ENCODE measurements at places on chromosomes 11 and 22.

GRCh38 chr22:20032407-20032991 lies 11.6 kb downstream of the TANGO2 start:
- DNase-seq = no peak

DNA sequence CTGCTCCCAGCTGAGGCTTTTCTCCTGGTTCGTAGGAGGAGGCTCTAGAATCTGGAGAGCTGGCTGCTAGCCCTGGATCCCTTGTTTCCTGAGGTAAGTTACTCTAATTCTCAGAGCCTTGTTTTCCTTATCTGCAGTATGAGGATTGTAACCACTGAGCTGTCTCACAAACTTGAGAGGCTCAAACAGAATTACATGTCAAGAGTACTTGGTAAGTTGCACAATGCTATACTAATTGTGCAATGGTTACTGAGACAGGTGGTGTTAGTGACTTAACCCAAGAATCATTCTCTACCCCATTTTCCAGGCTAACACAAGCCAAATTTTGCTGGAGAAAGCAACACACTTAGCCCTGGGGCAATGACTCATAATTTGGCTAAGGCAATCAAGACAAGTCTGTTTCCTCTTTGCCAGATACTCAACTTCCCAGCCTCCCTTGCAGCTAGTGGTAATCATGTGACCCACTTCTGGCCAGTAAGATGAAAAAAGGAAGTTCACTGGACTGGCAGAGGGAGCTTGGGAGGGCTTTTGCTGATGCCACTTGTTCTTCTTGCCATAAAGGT lies 348.0 kb downstream of the TENM4 start:
- peak; percentile 31 for DNase-seq

GRCh38 chr11:74397501-74398243 lies 561 bp downstream of the PGM2L1 start:
- peak; percentile 53 for DNase-seq

DNA sequence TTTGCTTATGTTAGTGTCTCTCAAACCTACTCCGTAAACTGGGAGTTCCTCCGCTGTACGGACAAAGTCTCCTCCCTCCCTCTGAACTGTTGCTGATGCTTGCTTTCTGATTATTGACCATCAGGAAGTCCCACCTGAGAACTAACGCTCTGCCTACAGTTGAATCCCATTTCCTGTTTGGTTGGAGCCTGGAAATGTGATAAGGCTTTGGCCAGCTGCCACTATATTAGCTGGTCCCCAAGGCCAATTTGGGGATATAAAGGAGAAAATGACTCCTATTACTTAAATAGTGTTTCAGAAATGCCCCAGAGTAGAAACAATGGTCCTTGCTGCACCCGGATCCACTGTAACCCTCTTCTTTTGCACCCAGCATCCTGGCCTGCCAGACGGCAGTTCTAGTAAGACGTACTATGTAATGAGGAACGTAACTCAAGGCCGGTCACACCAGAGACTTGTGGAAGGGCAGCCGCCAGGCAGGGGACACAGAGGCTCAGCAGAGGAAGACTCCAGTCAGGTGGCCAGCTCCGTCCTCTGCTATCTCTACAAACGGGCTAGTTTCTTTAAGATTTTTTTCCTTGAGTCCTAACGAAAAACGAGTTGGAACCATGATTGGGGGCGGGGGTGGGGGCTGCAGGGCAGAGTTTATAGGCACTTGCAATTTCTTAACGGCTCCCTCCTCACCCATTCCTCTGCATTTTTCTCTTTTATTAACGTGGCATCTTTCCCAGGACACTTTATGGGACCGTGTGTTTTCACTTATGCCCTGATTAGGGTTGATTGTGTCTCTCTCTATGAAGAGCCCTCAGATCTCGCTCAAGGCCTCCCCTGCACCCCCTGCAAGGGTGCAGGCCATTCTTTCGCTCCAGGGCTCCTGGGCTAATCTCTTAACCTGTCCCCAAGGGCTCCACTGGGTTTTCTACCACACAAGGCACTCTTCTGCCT lies 72.8 kb upstream of the CDON start:
- DNase-seq = no peak

DNA sequence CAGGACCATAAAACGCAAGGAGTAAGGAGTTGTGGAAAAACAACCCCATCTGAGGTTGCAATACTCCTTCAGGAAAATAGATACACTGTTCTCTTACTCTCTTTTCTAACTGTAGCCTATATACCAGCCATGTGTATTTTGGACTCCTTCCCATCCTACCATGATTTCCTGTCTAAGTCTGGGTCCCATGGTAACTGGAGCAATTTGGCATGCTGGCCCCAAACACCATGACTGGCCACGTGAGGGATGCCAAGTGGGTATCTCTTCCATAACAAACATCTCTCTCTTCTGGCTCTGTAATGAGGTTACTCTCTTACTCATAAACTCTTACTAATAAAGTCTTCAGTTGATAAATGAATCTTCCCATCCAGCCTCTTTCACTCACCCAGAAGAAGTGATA lies 26.5 kb downstream of the ABTB2 start:
- peak; percentile 73 for DNase-seq

GRCh38 chr11:34748036-34748435 lies 127.1 kb downstream of the EHF start:
- no peak for DNase-seq

DNA sequence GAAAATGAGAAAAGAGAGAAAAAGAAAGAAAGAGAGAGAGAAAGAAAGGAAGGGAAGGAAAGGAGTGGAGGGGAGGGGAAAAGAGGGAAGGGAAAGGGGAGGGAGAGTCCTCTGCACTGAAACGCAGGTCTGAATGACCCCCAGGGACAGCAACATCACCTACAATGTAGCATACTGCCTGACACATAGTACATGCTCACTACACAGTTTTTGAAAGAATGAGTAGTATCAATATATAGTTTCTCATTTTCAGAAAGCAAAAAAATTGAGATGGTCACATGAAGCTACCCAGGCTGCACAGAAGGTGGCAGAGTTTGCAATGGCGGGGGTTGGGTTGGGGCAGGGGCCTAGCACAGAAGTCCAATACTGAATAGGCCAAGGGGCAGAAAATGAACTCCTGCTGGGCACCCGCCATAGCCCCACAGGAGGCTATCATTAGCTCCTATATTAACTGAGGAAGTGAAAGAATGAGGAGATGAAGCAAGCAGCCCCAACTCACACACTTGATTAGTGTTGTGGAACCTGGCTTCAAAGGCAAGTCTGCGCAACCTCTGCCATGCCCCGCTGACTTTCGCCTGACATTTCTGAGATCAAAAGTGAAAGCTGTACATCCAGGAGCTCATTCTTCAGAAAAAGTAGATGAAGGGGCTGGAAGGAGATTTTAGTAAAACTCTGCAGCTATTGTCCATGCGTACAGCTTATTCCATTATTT lies 241.2 kb upstream of the SYN3 start:
- peak; percentile 83 for DNase-seq

DNA sequence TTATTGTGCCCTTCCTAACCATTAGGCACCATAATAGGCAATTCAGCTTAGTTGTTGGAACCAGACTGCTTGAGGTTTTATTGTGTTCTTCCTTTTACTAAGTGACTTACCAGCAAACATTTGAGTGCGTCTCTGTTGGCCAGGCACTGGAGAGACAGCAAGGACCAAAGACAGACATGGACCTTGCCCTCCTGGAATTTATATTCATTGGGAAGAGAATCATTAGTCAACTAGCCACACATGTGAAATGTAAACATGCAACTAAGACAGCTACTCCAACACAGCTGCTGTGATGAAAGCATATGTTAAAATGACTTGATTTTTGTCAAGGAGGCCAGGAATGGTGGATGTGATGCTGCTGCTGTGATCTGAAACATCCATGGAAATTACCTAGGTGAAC lies 106.4 kb downstream of the TRAF6 start:
- no peak for DNase-seq

DNA sequence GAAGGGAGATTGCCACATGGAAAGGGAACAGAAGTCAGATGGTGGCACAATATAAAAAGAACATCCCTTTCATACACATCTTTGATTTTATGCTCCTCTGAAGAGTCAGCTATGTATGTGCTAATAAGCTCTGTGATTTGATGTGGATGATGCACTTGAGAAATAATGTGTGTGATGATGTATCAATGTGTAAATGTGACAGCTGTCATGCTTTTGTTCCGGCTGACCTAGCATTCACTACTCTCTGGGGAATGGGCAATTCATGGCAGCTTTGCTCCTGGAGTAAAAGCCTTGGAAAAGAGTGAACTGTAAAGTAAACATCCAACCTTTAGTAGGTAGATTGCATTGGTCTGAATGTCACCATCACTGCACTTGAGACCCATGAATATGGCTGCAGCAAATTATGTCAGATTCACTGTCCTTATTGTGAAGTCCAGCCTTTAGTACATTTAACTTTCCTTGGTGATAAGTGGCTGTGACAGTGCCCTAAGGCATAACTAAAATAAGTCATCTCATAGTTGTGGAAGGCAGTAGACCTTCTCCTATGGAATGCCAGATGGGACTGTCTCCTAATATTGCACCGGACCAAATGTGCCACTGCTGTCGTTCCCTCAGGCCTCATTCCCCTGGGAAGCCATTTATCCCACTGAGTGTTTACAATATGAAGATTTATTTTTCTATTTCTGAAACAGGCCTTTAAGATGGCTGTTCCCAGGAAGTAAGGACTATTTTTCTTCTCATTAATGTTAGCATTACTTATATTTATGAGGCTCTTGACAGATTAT lies 178.2 kb upstream of the CCDC90B start:
- DNase-seq = no peak

GRCh38 chr11:32417806-32418205 lies 17.5 kb downstream of the WT1 start:
- no peak for DNase-seq

- no peak for DNase-seq
Observed at GRCh38 chr11:95487391-95487790, 256.4 kb upstream of the SESN3 start.

GRCh38 chr11:72673284-72673942 lies 809 bp downstream of the PDE2A start:
- DNase-seq = no peak

DNA sequence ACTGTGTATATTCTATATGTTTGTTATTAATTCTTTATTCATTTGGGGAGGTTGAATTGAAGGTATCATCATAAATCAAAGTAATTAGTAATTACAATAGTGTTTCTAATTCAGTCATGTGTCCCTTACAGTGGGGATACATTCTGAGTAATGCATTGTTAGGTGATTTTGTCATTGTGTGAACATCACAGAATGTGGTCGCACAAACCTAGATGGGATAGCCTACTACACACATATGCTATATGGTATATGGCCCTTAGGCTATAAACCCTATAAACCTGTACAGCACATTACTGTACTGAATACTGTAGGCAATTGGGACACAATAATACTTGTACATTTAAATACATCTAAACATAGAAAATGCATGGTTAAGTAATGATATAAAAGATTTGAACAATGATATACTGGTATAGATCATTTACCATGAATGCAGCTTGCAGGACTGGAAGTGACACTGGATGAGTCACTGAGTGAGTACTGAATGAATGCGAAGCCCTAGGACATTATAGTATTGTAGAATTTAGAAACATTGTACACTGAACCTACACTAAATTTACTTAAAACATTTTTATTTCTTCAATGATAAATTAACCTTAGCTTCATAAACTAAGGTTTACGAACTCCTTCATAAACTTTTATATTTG lies 936.2 kb upstream of the CHORDC1 start:
- DNase-seq = peak; percentile 37

- no peak for DNase-seq
Observed at GRCh38 chr11:9651899-9652748, 11.8 kb upstream of the SWAP70 start.

DNA sequence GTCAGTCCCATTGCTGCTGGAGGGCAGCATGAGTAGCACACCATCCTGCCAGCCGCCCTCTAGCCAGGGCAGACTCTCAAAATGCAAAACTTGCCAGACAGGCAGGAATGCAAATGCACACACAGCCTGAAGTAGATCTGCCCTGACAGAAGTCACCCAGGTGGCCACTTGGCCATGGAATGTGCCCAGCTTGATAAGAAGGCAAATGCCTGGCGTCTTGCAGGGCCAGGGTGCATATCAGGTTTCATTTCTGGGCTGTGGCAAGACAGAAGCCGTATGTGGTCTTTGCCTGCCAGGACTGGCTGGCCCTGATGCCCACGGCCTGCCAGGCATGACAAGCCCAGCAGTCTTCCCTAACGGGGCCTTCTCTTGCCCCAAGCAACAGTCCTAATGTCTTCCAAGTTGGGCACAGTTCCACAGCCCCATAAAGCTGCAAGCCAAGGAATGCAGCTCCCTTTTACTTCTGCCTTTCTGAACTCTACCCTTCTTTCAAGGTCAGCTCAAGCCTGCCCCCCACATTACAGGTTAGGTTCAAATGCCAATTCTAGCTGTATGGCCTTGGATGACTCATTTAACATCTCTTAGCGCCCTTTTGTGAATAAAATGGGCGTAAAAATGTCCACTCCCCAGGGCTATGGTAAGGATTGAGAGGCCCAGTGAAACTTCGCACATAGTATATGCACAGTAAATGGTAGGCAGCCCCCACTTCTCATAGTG lies 29.7 kb downstream of the POU2AF3 start:
- no peak for DNase-seq

DNA sequence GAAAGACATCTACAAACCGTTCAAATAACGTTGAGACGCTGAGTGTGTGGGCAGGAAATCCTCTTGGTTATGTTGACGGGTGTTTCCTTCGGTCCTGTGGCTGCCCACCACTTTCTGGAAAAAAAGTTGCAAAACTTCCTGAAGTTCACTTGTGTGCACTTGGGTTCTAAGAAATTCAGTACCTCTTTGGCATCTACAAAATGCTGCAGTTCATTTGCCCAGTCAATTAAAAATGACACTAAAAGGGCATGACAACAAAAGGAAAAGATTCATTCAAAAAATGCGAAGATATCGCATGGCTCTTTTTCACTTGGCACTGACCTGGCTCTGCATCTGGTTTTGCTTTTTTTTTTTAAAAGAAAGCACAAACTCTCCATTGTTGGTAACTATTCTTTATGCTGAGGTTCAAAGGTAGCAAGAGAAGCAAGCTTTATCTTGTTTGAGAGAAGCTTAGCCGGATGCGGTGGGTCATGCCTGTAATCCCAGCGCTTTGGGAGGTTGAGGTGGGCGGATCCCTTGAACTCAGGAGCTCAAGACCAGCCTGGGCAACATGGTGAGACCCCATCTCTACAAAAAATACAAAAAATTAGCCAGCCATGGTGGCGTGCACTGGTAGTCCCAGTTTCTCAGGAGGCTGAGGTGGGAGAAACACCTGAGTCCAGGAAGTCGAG lies 10.6 kb upstream of the XBP1 start:
- DNase-seq = no peak

DNA sequence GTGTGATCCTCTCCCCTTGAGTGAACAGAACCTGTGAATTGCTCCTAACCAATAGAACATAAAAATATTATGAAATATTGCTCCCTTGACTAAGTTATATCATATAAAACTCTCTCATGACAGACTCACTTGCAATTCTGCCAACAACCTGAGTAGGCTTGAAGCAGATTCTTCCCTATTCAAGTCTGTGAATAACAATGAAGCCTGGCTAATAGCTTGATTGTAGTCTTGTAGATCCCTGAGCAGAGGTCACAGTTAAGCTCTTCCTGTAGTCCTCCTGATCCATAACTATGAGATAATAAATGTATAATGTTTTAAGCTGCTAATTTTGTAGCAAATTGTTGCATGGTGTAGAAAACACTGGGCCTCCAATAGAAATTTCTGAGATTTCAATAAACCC lies 540.1 kb upstream of the TENM4 start:
- DNase-seq = no peak
